AML-193 (cell line): ENCODE measurements at places on chromosomes 3 and 15.

- no peak for DNase-seq
These were observed 1292.6 kb downstream of the SI start for GRCh38 chr3:163785693-163786092.

- no peak for DNase-seq
These were observed 835 bp upstream of the TTLL3 start for GRCh38 chr3:9809239-9809614.

- DNase-seq = peak; percentile 65
These were observed 59.1 kb upstream of the CSTA start for GRCh38 chr3:122265957-122266356.

DNA sequence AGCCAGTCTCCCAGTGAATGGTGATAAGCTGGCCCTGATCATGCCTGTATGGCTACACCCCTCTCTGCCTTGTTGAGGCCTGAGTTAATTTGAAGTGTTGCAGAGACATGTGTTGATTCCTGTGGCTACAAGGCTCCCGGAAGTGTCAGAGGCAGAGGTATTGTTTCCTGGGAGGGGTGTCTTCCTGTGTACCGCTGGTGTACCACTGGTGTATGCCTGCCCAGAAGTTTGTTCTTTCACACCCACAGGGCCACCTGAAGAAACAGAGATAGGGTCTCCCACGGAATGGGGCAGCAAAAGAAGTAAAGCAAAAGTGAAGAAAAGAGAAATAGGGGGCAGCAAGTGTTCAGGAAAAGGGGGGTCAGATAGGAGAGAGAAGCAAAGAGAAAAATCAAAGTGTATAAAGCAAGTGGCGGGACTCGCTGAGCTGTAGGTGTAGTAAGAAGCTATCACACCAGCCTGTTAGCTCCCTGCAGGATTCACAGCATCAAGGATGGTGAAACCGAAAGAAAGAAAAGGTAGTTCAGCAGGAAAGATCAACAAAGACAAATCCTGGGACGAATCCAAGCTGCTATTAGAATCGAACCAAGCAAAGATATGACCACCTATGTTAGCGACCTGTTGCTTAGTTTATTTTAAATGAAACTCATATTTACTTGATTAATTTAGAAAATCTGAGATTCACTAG, 36.6 kb upstream of the CD47 start:
- no peak for DNase-seq

DNA sequence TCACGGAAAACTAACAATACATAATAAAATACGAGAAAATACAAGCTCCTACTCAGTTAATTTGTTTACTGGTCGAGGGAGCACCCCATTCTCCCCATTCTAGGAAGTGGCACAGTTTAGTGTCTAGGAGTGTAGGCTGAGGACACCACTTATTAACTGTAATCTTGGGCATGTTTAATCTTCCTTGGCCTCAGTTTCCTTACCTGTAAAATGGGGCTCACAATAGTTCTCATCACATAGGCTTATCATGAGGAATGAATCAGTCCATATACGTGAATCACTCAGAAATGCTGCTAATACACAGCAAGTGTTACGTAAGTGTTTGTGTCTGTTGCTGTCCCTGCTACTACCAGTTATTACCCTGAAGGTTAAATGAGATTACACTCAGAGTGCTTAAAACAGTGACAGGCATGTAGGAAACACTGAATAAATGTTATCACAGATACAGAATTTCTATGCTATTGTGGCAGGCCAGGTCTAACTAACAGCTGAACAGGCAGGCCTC, 210.2 kb downstream of the OSBPL10 start:
- DNase-seq = no peak

DNA sequence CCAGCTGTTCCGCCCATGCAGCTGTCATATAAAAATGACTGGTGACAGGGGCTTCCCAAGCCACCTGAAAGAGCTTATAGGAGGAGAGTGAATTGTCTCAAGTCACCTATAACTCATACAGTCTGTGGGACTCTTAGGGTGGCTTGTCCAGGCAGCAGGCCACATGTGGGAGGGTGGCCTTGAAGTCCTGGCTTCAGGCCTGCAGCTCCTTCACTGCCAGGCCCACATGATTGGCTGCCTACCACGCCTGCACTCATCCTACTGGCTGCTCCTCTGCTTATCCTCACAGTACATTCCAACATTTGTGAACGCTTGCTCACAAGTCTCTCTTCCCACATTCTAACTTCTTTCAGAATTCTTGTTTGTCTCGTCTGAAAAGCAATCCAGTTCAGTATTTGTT, 41.1 kb upstream of the TIPARP start:
- DNase-seq = no peak

GRCh38 chr3:128196647-128197046, 43.4 kb downstream of the EEFSEC start:
- DNase-seq = no peak

- no peak for DNase-seq
These were observed 68.1 kb downstream of the USF3 start for GRCh38 chr3:113628316-113628715.

- peak; percentile 20 for DNase-seq
These were observed 753 bp downstream of the PLCH1 start for GRCh38 chr3:155744010-155744625.

- no peak for DNase-seq
These were observed 265.5 kb upstream of the ATP10A start for GRCh38 chr15:26128611-26129140.

- peak; percentile 11 for DNase-seq
These were observed 34.8 kb upstream of the CTSH start for GRCh38 chr15:78979456-78980320.

DNA sequence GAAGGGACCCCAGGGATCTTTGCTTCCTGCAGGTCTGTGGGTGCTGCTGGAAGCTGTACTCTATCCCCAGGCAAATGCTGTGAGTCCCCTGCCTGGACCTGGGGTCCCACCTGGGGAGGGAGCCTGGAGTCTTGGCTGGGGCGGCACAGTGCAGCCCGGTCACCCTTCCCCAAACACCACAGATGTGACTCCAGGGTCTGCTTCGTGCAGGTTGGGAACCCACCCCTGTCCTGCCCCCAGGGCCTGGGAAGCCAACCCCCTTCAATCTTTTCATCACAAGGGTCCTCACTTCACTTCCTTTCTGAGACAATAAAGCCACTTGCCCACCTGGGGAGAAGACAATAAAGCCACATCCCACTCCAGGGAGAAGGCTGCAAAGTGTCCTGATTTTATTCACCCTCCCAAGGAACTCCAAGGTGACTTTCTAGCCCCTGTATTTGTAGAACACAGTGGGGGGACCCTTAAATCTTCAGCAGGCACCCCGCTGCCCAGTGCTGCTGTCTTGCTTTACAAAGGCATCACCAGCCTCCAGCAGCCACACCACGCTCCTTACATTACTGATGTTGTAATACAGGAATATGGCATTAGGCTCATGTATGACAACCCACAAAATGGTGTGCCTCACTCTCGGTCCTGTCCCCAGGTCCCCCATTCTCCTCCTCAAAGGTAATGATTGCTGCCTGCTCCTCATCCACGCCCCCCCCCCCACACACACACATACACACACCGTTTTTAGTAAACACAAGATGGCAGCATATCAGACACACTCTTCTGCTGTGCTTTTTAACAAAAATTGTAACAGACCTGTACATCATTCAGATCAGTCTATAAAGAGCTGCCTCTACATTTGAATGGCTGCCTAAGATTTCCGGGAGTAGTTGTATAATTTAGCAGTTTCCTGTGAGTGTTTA, 9.9 kb downstream of the C3orf22 start:
- no peak for DNase-seq

GRCh38 chr3:18892047-18892446, 256.3 kb upstream of the KCNH8 start:
- no peak for DNase-seq

GRCh38 chr15:32677238-32677750, 35.8 kb downstream of the SCG5 start:
- DNase-seq = no peak

DNA sequence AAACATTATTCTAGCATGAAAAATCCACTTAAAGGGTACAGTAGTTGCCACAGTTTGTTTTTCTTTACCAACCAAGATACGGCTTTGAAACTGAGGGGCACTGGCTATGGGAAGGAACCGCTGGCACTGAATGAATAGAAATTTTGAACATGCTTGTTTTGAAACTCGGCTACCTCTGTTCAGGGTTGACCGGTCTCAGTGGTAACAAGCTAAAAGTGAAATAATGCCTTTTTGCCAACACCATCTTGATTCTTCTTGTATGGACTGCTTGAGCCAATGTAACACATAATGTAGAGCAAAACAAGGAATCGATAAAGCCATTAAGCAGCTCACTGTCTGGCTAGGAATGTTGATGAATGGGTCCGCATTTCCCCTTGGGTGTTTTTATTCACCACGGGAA, 36.5 kb downstream of the PTPRG start:
- DNase-seq = no peak

- DNase-seq = no peak
These were observed 411.5 kb downstream of the RAP2B start for GRCh38 chr3:153573481-153573880.

DNA sequence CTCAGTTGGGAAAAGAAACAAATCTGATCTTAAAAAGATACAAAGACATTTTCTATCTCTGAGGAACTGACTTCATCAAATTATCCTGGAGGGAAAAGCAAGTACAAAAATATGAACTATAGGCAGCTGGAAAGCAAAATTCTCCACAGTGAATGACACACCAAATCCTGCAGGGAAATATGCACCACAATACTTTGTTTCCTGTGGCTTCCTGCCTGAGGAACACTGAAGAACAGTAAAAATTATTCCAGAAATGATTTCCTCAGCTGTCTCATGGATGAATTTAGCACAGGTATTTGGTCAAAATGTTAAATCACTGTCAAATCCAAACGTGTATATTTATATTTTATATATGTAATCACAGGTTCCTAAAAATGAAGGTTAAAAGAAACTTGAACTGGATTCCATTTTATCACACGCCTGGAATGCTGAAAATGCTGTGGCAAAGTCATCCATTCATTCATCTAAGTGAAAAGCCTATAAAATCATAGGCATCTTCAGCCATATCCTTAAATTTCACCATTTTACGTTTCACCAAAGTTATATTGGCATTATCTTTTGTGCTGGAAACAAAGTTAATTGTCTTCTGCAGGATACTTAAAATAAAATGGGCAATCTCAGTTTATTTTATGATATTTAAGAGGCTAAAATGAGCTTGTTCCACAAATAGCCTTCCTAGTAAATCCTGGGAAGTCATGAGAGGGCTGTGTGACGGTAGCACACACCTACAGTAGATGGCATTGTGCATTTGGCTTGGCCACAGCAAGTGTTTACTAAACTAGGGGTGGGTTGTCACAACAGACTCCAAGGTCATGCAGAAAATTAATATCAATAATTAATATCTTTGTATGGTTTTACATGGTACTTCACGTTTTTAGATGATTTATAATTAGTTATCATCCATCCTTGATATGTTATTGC, 19.3 kb upstream of the TSC22D2 start:
- DNase-seq = no peak

- no peak for DNase-seq
These were observed 103.0 kb downstream of the RPL22L1 start for GRCh38 chr3:170766823-170767575.

DNA sequence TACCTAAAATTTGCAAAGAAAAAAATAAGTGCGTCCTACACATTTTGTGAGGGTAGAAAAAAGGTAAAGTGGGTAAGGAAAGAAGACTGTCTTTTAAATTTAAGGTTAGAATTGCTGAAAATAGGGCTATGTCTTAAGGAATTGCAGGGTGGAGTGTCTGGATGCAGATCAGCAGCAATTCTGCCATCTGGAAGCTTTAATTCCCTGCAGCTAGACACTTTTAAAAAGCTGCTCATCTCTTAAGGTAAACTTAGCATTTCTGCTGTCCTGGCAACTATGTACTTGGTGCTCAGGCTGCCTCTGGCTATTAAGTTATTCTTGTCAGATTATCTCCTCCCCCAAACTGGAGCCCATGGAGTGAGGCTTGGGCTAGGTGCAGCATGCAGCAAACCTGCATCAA, 420.2 kb downstream of the SI start:
- no peak for DNase-seq

GRCh38 chr15:53434174-53434678, 325.2 kb downstream of the WDR72 start:
- DNase-seq = no peak

DNA sequence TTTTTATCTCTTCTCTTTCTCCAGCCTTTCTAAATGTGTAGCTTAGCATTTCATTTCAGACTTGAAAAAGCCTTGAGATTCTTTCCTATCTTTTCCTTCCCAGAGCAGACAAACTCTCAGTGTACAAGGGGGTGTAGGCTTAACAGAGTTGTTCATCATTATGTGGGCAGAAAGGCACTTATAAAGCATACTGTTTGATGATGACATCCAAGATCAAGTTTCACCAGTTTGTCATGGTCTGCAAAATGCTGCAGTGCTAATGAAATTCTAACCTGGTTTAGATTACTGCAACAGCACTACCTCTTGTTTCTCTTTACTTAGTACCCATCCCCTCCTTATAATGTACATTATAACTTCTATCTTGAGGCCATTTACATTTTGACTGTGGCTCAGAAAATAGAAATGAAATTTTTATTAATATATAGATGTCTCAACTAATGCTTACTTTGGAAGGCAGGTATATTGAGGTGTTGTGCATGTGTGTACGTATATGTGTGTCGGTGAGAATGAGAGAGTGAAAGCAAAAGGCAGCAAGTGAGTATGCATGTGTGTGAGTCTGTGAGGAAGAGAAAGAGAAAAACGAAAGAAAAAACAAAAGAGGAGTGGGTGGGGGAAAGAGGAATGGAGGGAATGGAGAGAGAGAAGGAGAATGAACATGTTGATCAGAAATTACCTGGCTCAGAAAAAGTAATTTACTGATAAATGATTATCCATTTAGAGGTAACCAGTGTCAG, 1043.6 kb downstream of the TUSC7 start:
- DNase-seq = no peak

- no peak for DNase-seq
These were observed 453.5 kb downstream of the SOX2 start for GRCh38 chr3:182165234-182165633.

GRCh38 chr3:20421-20820, 176.1 kb upstream of the CHL1 start:
- DNase-seq = no peak

- DNase-seq = no peak
These were observed 152.9 kb downstream of the XXYLT1 start for GRCh38 chr3:195117978-195118581.

DNA sequence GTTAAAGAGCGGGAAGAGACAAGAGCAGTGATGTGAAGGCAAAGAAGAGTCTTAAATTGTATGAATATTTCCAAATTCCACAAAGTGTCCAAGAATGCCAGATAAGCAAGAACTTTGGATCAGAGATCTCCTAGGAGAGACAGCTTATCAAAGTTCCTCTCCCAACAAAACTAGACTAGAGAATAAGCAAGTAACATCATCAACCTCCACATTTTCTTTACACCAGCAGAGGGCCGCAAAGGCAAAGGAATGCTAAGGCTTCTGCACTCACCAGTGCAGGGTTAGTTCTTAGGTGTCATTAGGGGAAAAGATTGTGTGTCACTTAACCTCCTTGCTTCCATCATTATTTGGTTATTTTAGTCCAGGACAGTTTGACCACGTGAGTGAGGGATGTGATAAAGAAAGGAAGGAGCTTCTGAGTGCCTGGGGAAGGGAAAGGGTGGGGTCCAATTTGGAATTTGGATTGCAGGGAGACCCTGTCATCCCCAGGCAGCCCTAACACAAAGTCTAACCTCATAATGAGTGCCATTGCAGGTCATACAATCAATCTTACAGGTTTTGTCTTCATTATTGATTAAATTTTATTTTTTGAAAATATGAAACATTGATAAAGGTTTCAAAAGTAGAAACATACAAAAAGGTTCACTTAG, 7.5 kb upstream of the CMTM6 start:
- peak; percentile 89 for DNase-seq

GRCh38 chr15:62766599-62766998, 275.9 kb upstream of the TPM1 start:
- no peak for DNase-seq
